ENCODE measurements at places on chromosomes 7 and 10.

DNA sequence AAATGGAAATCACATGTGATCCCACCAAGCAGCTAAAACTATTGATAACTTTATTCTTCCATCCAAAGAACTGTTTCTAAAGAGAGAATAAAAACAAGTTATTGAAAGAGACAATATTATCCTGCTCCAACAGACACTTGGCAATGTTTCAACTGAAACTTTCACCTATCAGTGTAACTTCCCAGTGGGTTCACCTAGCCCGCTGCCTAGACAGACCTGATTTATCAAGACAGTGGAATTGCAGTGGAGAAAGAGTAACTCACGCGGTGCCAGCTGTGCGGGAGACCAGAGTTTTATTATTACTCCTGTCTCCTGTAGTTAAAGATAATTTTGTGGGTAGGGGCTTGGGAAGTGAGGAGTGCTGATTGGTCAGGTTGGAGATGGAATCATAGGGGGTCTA lies 199.8 kb downstream of the AHR start:
- DNase-seq, result no peak

- no peak for DNase-seq
These were observed 28.7 kb upstream of the PDCD4 start for GRCh38 chr10:110843031-110843430.

DNA sequence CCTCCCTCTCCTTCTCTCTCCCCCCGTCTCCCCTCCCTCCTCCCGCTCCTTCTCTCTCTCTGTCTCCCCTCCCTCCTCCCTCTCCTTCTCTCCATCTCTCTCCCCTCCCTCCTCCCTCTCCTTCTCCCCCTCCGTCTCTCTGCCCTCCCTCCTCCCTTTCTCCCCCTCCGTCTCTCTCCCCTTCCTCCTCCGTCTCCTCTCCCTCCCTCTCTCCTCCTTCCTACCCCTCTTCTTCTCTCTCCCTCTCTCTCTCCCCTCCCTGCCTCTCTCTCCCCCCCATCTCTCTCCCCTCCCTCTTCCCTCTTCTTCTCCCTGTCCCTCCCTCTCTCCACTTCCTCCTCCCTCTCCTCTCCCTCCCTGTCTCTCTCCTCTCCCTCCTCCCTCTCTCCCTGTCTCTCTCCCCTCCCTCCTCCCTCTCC lies 32.2 kb downstream of the AP5Z1 start:
- no peak for DNase-seq

- DNase-seq, result no peak
These were observed 761.4 kb downstream of the LRMDA start for GRCh38 chr10:76192694-76193320.

DNA sequence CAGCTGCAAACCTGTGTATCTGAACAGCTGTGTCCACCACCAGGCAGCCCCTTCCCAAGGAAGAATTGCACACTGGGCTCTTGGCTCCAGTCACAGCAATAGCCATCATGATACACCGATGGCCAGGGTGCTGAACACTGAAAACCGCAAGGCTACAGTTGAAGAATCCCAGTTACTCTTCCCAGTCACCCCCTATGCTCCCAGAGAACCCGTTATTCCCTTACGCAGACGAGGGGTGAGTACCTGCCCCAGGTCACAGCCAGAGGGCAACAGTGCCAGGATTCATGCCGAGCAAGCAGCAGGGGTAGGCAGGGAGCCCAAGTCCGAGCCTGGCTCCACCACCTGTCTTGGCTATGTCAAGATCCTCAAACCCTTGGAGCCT lies 57.8 kb downstream of the RASGEF1A start:
- DNase-seq, result no peak

DNA sequence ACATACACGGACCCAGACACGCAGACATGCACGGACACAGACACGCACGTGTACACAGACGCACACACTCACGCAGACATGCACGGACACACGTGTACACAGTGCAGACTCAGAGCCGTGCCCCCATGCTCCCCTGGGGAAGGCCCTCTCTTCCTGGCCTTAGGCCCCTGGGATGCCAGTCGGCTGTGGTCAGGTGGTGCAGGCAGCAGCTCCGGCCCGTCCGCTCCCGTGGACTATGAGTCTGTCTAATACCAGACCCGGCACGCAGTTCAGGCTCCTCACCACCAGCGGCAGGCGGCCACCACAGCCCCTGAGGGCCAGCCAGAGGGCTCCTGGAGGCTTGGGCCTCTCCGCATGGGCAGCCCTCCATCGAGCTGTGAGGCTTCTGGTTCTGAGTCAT lies 52.0 kb upstream of the NKX6-2 start:
- DNase-seq, result no peak

All from muscle of back (tissue), 13 donors.